ENCODE measurements at places on chromosomes 5 and 9.

GRCh38 chr9:101579711-101580545 lies 14.8 kb downstream of the PPP3R2 start:
- no peak for DNase-seq

GRCh38 chr5:144328494-144328893 lies 157.8 kb downstream of the KCTD16 start:
- DNase-seq, result no peak

DNA sequence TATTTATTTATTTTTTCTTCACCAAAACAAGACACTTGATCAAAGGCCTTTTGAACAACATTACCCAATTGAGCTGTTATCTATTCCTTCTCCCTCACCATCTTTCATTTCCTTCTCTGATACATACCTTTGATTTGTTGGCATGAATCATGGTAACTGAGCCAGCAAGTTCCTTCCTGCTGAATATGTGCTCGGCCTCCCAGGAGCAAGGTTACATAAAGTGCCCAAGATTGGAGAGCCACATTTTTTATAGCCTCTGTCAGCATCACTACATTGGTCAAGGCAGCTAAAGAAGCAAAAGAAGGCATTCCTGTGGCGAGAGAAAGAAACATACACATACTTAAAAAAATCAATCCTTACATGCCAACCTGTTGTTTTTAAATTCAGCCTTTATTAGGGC lies 369.6 kb downstream of the CYLC2 start:
- DNase-seq, result no peak

- no peak for DNase-seq
Observed at GRCh38 chr9:4099976-4100735, 199.7 kb downstream of the GLIS3 start.

- DNase-seq, result no peak
Observed at GRCh38 chr5:173180331-173180730, 36.0 kb downstream of the BNIP1 start.

DNA sequence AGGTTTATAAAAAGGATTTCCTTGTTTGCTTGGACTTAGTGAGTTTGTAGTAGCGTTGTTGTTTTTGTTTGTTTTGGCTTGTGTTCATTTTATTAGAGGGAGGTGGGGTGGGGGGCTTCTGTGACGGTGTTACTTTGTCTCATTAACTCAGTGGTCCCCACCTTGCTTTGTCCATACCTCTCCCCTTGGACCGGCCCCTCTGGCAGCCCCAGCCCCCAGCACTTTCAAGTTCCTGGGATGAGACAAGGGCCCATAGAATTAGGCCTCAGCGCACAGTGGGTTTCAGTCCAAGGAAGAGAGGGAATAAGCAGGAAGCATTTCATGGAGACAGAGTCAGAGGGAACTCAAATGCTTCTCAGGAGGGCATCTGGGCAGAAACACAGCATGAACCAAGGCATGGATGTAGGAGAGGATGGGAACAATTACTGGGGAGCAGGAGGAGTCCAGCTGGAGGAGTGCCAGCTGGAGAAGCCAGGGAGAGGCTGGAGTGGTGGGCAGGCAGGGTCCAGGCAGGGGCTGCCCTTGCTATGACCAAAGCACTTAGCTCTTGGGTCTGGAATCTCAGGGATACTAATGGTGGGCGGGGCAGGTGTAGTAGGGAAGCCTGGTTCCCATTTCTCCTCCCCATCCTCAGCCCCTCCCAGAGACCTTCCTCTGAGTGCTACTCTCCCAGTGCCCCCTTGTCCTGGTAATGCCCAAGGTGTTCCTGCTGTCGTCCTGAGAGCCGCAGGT lies 23.5 kb upstream of the ENHO start:
- no peak for DNase-seq

DNA sequence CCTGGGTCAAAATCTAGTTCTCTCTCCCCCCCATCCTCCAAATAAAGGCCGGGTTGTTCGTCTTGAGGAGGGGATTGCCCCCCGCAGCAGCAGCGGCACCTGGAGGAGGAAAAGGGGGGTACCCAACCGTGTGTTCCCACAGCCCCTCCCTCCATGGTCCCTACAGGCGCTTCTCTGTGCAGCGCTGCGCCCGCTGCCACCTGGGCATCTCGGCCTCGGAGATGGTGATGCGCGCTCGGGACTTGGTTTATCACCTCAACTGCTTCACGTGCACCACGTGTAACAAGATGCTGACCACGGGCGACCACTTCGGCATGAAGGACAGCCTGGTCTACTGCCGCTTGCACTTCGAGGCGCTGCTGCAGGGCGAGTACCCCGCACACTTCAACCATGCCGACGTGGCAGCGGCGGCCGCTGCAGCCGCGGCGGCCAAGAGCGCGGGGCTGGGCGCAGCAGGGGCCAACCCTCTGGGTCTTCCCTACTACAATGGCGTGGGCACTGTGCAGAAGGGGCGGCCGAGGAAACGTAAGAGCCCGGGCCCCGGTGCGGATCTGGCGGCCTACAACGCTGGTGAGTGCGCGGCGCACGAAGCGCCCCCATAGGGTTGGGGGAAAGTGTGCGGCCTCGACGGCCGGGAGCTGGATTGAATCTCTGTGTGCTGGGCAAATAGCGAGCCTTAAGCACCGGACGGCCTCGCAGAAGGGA lies 3.5 kb downstream of the LHX2 start:
- no peak for DNase-seq

GRCh38 chr9:7117676-7118561 lies 360.1 kb downstream of the KDM4C start:
- no peak for DNase-seq

GRCh38 chr9:128972956-128973355 lies 25.5 kb downstream of the NUP188 start:
- DNase-seq, result no peak

DNA sequence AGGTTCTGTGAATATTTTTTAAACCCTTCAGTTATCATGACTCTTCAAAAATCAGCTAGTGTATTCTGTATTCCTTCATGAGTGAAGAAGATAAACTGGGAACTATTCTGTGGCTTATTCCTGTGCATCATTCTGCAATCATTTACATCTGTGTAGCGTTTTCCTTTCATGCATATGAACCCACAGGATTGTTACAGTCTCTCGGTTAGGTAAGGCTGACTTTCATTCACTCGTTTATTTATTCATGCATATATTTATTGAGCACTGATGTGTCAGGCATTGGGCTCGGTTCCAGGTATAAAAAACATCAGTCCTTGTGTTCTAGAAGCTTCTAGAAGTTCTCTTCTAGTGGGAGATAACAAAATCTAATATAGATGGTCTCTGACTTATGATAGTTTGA lies 318.4 kb downstream of the MAN2A1 start:
- DNase-seq, result no peak

GRCh38 chr5:149317281-149318048 lies 27.8 kb upstream of the GRPEL2 start:
- DNase-seq, result peak; percentile 41

- no peak for DNase-seq
Observed at GRCh38 chr9:89880161-89880560, 275.3 kb downstream of the GADD45G start.

- no peak for DNase-seq
Observed at GRCh38 chr5:64742821-64743220, 25.7 kb downstream of the SREK1IP1 start.

DNA sequence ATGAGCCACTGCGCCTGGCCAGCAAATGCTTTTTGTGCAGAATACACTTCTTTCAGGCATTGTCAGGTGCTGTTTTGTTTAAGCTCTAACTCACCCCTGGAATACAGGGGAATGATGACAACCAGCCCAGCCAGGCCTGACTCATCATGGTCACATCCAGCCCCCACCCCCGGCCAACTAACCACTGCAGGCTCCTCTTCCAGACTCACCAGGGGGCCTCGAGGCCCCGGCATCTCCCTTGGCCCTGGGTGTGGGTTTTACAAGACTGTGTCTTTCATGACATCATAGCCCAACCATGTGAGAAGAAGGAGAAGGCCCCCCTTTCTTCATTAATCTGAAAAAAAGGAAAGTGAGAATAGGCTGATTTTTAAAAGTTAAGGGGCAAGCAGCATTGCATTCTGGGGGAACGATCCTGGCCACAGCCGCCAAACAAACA lies 35.5 kb downstream of the OLFML2A start:
- peak; percentile 75 for DNase-seq

DNA sequence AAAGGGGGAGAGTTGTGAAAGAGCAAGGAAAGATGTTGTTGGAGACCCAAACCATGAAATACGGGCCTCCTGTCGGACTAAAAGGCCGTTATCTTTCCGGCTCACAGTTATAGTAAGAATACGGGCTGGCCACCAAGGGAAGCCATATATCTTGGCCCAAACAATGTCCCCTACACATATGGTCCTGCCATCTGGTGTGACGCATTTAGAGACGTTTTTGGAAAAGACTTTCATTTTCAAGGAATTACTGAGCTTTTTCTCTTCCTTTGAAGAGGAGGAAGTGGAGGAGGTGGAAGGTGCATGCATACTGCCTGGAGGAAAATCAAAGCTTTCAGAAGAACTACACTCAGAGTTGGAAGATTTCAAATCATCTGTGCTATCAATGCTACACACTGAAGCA lies 26.7 kb downstream of the PWWP2A start:
- no peak for DNase-seq

DNA sequence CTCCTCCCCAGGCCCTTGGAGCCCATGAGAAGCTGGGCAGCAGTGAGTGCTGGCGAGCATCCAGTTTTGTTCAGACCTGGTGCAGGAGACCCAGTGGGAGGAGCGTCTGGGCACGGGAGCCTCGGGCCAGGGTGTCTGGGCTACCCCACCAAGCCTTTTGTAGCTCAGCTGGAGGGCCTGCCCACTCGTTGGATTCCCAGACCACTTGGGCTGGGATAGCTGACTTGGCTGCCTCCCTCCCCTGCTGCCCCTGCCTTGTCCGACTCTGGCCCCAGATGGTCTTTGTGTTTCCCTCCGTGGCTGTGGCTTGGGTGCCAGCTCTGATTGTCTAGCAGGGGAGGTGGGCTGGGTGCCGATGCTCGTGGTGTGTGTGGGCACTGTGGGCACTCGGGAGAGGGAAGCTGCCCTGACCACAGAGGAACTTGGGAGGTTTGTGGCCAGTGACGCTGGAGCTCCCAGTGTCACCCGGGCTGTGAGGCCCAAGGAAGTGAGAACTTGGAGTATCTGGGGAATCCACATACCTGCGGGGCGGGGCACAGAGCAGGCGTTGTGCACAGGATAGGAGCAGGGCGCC lies 47.3 kb downstream of the WNK2 start:
- DNase-seq, result no peak

DNA sequence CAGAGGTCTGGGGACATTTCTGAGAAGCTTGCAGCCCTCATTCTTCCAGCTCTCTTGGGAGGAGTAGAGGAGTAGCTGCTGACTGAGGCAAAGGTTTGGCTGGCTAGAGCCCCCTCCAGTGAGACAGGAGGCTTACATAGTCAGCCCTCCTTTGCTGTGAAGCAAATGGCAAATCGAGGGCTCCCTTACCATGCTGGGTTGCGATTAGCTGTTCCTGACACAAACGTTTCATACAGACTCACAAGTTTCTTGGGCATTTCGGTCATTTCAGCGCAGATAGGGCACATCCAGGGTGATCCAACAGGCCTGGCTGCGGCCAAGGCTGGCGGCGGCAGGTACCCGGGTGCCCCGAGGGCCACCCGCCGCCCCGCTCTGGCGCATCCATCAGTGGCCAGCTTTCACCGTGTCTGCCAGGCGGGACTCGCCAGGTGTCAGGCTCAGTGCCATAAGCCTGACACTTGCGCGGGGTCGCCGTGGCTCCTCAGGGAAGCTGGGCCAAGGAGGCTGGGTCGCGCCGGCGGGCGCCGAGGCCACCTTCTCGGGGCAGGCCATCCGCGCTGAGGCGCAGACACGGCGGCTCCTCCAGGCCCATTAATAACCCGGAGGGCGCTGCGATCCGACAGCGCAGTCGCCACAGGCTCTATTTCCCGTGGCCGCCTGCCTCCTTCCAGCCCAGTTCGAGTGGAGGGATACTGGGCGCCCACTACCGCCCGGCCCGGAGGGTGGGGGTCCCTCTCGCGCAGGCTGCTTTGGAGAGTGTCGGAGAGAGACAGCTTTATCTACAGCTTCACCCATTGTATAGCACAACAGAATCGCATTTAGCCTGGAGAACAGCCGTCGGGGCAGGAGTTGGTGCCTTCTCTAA lies 9.1 kb downstream of the PRDM6 start:
- DNase-seq, result no peak

GRCh38 chr5:157729858-157730257 lies 1.4 kb upstream of the THG1L start:
- DNase-seq, result no peak

- no peak for DNase-seq
Observed at GRCh38 chr9:130974697-130975096, 34.3 kb upstream of the LAMC3 start.

GRCh38 chr9:93595461-93595860 lies 19.1 kb downstream of the PHF2 start:
- DNase-seq, result no peak

DNA sequence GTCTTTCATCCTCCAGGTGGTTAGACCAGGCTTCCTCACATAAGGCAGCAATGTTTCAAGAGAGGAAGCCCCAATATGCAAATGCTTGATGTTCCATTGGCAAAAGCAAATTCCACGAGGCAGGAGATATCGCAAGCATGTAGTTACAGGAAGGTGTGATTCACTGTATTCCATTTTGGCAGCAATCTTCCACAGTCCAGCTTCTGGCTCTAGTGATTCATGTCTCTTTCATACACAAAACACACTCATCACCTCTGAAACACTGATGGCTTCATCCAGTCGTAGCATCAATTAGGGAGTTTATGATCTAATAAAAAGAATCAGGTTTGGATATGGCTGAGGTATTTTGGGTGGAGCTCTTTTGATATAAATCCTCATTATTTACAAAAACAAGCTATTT lies 552.2 kb upstream of the RIOK2 start:
- DNase-seq, result no peak

DNA sequence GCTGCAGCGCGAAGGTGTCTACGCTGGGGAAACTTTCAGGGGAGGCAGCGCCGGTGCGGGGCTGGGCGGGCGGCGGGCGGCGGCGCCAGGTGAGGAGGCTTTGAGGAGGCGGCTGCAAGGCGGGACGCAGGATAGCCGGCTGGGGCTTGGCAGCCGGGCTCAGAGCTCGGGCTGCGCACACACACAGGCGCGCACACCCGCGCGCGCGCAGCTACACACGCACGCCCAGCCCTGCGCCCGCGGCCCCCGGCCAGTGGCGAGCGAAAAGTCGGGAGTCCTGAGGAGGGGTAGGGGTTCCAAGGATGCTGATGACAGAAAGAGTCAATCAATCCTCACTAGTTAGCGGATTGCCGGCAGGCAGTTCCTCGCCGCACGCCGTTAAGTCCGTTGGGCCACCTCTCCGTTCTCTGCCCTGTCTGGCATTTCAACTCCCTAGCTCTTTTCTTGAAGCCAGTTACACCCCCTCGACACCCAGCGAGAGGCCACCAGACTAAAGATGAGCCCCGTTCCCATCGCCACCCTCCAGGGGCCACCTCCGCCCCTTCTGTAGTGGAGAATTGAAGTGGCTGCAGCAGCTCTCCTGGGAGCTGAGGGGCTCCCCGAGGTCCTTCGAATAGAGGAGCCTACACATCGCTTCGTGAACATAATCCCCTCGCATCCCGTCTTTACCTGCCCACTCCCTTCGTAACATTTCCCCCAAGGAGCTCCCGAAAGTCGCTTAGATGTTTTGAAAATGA lies 1640.3 kb upstream of the C9orf72 start:
- no peak for DNase-seq

DNA sequence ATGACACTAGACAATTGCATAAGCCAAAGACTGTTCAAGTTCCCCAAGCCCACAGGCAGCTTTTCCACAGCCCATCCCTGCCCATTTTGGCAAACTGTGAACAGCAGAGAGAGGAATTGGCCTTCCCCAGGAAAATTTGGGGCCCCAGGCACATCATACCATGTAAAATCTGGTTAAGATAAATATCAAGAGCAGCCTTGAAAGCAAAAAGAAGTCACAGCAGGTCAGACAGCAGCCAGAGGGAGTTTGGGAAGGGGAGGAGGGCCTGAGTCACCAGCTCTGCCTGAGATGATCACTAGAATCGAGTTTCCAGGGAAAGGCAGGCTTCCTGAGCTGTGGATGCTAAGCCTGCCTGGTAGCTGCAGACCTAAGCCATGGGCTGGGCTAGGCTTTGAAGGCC lies 179.2 kb downstream of the RFK start:
- DNase-seq, result no peak

All from 8988T (cell line).